ENCODE measurements at places on chromosomes 3 and 15.

GRCh38 chr3:186057594-186057993 lies 51.3 kb downstream of the ETV5 start:
- no peak for DNase-seq

GRCh38 chr3:48614044-48614443 lies 4.6 kb upstream of the UQCRC1 start:
- DNase-seq: no peak

DNA sequence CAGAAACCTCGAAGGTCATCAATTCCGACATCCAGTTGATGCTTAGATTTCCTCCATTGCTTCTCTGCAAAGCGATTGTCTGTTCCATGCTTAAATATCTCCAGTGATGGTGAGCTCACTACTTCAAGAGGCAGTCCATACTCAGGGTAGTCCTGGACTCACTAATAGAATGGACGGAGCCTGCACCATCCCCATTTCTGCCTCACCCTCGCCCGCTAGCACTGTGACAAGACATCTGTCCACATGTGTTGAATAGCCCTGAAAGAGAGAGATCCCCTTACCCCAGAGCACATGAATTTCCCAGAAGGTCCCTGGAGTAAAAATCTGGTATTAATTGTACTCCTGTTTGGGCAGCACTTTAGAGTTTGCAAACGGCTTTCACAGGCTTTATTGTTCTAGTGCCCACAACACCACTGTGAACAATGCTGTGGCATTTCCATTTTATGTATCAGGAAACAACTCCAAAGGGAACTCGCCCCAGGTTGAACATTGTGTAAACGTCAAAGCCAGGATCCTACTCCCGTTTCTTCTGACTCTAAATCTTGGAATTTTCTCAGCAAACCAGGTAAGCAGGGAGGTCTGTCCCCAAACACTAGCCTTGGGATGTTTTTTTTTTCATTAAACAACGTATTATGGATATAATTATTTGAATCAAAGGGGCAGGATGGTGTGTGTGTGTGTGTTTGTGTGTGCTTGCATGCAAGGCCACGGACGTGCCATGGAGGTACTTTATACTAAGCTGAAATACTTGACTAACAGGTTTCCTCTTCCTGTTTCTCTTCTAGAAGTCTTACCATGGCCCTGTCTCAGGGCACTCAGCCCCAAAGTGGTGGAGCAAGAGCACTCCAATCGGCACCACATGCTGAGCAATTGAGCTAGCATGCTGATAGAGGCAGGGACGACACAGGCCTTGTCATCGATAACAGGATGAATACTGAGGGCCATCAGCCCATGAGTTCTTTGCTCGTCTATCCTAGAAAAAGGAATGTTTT lies 198.3 kb downstream of the OPA1 start:
- DNase-seq: no peak

DNA sequence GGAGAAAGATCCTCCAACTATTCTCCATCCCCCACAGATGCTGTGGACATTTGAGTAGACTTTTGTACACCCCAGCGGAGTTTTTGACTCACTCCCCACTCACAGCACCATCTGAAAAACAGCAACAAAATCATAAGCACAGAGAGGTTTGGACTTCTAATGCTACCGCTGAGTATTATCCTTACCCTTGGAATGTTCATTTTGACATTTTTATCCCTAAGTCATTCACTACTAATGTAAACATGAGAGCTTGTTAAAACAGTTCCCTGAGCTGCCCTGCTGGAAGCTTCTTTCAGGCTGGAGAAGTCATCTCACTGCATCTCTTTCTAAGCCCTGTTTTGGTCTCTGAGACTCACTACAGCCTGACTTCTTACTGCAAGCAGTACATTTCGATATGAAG lies 1045.9 kb downstream of the MCTP2 start:
- DNase-seq: no peak

DNA sequence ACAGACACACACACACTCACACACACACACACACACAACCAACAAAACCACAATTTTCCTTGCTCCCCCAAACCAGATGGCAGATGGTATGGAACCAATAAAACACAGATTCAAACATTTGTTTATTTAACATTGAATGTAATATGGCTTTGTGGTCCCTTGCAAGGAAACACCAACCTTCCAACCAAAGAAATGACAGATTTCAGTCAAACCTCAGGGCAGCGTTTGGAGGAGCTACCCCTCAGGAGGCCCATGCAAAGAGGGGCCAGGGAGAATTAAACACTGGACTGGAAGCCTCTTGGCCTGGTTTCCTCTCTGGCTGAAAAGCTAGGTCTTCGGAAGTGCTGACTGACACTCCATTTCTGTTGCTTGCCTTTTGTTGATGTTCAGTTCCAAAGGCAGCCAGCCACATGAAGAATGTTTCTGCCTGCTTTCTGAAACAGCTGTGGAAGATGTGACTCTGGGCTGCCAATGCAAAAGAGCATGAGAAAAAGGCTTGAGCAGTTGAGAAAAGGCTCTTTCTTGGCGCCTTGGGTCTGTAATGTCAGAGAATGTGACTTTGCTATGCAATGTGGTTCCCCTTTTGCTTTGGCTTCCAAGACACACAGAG lies 296.1 kb downstream of the RPLP1 start:
- no peak for DNase-seq

GRCh38 chr3:2802429-2802828 lies 307.7 kb downstream of the IL5RA start:
- no peak for DNase-seq

GRCh38 chr3:13877911-13878280 lies 2.0 kb downstream of the WNT7A start:
- DNase-seq: peak; percentile 48

DNA sequence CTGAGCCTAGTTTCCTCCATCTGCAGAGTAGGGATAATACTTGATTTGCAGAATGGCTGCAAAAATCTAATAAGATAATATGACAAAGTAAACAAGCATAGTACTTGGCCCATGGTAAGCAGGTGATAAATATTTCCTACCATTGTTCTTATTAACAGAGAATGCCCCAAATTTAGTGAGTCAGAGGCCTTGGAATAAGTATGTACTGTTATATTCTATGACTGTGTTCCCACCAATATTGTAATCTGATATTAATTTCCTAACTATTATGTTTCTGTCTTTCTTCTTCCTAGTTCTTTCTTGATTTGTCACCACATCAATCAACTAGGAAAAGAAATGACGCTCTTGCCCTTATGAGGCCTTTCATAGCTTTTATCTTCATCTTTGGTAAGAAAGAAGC lies 178.4 kb upstream of the SLC2A2 start:
- no peak for DNase-seq

- DNase-seq: no peak
Observed at GRCh38 chr15:60520013-60520824, 41.3 kb upstream of the ICE2 start.

GRCh38 chr3:12405432-12406272 lies 78.6 kb upstream of the TSEN2 start:
- DNase-seq: no peak

DNA sequence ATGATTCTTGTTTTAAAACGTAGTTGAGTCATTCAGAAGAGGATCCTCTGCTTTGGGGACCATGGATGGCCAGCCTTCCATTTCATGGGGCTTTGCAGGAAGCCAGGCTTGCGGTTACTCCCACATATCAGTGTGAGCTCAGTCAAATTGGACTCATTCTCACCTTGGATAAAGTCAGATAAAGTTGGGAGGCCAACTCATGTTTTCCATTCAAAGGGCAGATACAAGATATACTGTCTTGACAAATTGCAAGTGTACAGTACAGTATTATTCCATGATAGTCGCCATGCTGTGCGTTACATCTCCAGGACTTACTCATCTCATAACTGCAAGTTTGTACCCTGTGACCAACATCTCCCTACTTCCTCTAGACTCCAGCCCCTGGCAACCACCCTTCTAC lies 25.5 kb upstream of the B3GNT5 start:
- no peak for DNase-seq
